ENCODE measurements at places on chromosomes 5 and 9. TPM values are rescaled to one million over a fixed set of nuclear protein-coding genes. Genes with fewer than 3 reads are reported as not detected.

- no peak overlapping the region for H3K27ac ChIP-seq
- no peaks in the 10 kb centered on the region for H3K4me1 ChIP-seq
- peaks cover 8% of the 10 kb centered on the region for H3K36me3 ChIP-seq
- no peak overlapping the region for H3K4me3 ChIP-seq
- no peaks in the 10 kb centered on the region for H3K27me3 ChIP-seq
These were observed 20.4 kb downstream of the UHRF2 start for GRCh38 chr9:6433410-6433809.

GRCh38 chr5:1101961-1102713 lies 9.7 kb downstream of the SLC12A7 start:
- H3K27me3 ChIP-seq: no peaks in the 10 kb centered on the region
- peak; percentile 77 for DNase-seq
- no peaks in the 10 kb centered on the region for H3K36me3 ChIP-seq

The OBP2B gene
- total RNA-seq: not detected

GRCh38 chr9:14293801-14294200 lies 20.1 kb downstream of the NFIB start:
- peaks cover 61% of the 10 kb centered on the region for H3K4me1 ChIP-seq
- no peaks in the 10 kb centered on the region for H3K36me3 ChIP-seq
- peak overlapping the region; percentile 32 for H3K27ac ChIP-seq
- no peaks in the 10 kb centered on the region for H3K27me3 ChIP-seq

GRCh38 chr9:111759762-111760639 lies 34.7 kb downstream of the SHOC1 start:
- no peak overlapping the region for H3K4me3 ChIP-seq
- no peak overlapping the region for H3K27ac ChIP-seq
- no peaks in the 10 kb centered on the region for H3K4me1 ChIP-seq
- no peaks in the 10 kb centered on the region for H3K27me3 ChIP-seq
- H3K36me3 ChIP-seq: no peaks in the 10 kb centered on the region

DNA sequence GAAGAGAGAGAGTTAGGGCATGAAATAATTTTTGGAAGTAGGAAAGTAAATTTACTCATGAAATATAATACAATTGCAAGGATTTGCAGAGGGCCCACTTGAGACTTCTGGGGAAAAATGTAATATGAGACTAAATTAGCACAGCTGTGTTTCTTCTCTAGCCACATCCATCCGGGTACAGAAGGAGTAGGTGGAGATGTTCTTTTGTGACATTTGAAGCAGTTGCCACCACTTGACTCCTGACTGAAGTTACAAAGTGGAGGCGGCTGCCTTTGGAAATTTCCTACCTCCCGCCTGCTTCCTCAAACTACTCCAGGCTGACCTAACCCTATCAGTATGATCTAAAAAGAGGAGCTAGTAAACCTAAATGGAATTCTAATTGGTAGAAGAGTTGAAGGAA lies 58.1 kb upstream of the SHISAL2B start:
- no peaks in the 10 kb centered on the region for H3K4me1 ChIP-seq
- H3K36me3 ChIP-seq: no peaks in the 10 kb centered on the region
- no peaks in the 10 kb centered on the region for H3K27me3 ChIP-seq
- no peak overlapping the region for H3K27ac ChIP-seq

DNA sequence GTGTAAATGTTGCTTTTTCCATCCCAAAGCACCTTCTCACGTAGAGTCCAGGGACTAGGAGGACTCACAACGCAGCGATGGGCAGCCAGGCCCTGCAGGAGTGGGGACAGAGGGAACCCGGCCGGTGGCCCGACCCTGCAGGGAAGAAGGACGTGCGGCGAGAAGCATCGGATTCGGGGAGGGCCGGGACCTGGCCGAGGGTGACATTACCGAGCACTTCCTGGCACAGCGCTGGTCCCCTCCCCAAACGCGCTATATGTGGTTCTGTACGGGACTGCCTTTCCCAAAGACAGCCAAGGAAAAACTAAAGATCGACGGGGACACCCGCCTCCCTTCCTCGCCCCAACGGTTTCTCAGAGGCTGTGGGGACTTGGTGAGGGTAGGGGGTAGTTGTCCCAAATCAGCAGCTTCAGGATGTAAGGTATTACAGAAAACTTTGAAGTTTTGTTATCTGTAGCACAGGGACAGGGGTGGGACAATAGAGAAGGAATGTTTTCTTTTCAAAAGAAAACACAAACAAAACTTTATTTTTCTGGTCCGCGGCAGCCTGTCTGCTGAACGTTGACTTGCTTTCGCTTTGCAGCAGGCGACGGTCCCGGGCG lies 887 bp upstream of the MAP3K1 start:
- peak overlapping the region; percentile 67 for H3K4me3 ChIP-seq
- H3K36me3 ChIP-seq: no peaks in the 10 kb centered on the region
- no peak for DNase-seq

- H3K36me3 ChIP-seq: no peaks in the 10 kb centered on the region
- H3K27me3 ChIP-seq: no peaks in the 10 kb centered on the region
- H3K4me3 ChIP-seq: no peak overlapping the region
- H3K27ac ChIP-seq: no peak overlapping the region
- DNase-seq: no peak
These were observed 205.8 kb downstream of the SEMA5A start for GRCh38 chr5:9340085-9340484.

The ADAMTS6 gene
- total RNA-seq: 3.7 TPM

DNA sequence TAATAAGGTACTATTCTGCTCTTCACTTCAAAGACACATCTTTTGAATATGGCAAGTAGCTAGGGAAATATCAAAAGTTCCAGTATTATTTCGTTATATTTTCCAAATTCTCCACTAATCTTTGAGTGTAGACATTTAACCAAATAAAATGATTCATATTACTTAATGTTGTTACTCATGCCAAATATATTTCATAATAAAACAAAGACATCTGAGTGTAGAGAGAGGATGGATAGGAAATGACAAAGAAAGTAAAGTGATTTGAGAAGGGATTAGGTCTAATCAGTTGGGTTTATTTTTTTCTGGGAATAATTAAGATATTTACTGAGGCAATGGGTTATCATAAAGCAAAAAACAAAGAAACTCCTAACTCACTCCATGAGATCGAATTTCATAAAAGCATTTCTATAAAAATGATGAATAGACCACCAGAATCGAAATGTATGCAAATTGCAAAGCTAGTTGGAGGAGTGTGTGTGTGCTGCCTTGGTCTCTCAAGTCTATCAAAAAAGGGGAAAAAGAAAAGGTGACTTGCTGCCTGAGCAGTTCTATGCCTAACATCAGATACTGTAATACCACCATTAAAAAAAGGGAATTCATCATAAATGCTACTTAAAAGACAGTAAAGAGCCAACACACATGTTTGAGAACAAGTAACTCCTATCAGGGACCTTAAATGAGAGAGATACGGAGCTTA lies 255.5 kb downstream of the PDE4D start:
- H3K27ac ChIP-seq: no peak overlapping the region
- H3K36me3 ChIP-seq: no peaks in the 10 kb centered on the region
- H3K27me3 ChIP-seq: no peaks in the 10 kb centered on the region
- no peak overlapping the region for H3K4me3 ChIP-seq
- peaks cover 16% of the 10 kb centered on the region for H3K4me1 ChIP-seq

GRCh38 chr9:113183956-113184488 lies 33.2 kb downstream of the SLC31A2 start:
- no peak overlapping the region for H3K27ac ChIP-seq
- no peaks in the 10 kb centered on the region for H3K27me3 ChIP-seq
- peaks cover 100% of the 10 kb centered on the region for H3K36me3 ChIP-seq
- no peak overlapping the region for H3K4me3 ChIP-seq
- no peak for DNase-seq

- H3K4me1 ChIP-seq: no peaks in the 10 kb centered on the region
- no peak overlapping the region for H3K4me3 ChIP-seq
- H3K27ac ChIP-seq: no peak overlapping the region
- H3K27me3 ChIP-seq: no peaks in the 10 kb centered on the region
These were observed 651.0 kb upstream of the RORB start for GRCh38 chr9:73845954-73846690.

The DDX46 gene
- 47.9 TPM for total RNA-seq

DNA sequence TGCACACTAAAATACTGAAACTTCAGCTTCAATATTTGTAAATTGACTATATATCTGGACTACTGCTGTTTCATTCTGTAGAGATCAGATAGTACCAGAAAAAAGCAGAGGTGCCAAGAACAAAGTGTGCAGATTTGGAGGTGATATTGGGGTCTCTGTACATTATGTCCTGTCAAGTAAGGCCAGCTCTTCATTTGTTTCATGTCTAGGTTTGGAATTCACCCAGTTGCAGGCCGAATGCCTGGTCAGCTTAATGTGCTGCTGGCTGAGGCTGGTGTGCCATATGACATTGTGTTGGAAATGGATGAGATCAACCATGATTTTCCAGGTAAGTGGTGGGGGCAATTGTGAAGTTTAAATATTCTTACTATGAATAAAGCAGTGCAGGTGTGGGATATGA lies 96.9 kb downstream of the NNT start:
- no peaks in the 10 kb centered on the region for H3K27me3 ChIP-seq
- H3K4me3 ChIP-seq: no peak overlapping the region
- no peak overlapping the region for H3K27ac ChIP-seq
- no peak for DNase-seq

The ELAVL2 gene
- total RNA-seq: not detected

- DNase-seq: no peak
- no peak overlapping the region for H3K27ac ChIP-seq
- H3K27me3 ChIP-seq: no peaks in the 10 kb centered on the region
- peaks cover 6% of the 10 kb centered on the region for H3K4me1 ChIP-seq
These were observed 8.2 kb downstream of the DPH7 start for GRCh38 chr9:137570566-137570965.

DNA sequence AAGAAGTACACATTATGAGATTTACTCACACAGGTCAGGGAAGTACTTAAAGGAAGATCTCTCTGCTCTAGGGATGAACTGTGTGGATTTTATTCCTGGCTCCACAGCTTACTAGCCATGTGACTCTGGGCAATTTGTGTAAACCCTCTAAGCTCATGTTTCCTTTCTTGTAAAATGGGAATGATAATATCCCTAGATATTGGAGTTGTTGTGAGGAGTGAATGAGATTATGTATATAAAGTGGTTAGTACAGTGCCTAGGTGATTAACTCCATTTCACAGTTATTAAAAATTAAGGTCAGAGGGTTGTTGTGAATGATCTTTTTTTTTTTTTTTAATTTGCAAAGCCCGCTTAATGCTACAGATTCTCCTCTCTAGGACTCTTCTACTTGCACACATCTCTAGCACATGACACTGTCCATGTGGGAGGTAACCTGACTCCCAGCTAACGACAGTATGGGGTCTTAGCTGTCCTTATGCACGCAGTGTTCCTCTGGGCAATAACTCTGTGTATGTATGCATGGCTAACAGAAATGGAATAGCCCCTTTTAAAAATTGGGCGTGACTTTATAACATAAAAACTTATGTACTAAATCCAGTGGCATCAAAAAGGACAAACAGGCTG lies 23.9 kb upstream of the MYOT start:
- no peak overlapping the region for H3K27ac ChIP-seq
- H3K4me1 ChIP-seq: no peaks in the 10 kb centered on the region
- no peak for DNase-seq
- no peaks in the 10 kb centered on the region for H3K36me3 ChIP-seq

The LCN9 gene
- not detected for total RNA-seq

The ANGPTL2 gene
- 96.7 TPM for total RNA-seq

DNA sequence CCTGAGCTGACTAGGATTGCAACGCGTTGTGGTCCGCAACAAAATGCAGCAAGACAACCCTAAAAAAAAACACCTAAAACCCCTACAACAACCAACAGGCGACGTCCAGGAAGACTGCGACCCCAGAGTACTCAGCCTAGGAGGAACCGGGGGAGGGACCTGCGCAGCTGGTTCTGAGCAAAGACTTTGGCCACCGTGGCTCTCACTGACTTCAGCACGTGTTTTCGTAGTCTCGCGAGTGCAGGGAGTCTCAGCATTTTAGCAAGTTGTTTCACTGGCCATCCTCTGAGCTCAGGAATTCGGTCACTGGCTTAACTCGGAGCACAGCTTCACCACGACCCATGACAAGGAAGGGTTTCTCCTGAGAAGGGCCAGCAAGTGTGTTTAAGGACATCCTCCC lies 8.6 kb upstream of the ZDHHC11 start:
- H3K4me1 ChIP-seq: no peaks in the 10 kb centered on the region
- no peaks in the 10 kb centered on the region for H3K36me3 ChIP-seq
- H3K27me3 ChIP-seq: no peaks in the 10 kb centered on the region
- no peak for DNase-seq

The TAF11L10 gene
- total RNA-seq: not detected

GRCh38 chr9:127424676-127424999 lies 456 bp downstream of the ZNF79 start:
- H3K4me1 ChIP-seq: no peaks in the 10 kb centered on the region
- no peak for DNase-seq
- peak overlapping the region; percentile 89 for H3K27ac ChIP-seq
- H3K36me3 ChIP-seq: peaks cover 8% of the 10 kb centered on the region
- H3K27me3 ChIP-seq: no peaks in the 10 kb centered on the region

The ABO gene
- 0.36 TPM for total RNA-seq

DNA sequence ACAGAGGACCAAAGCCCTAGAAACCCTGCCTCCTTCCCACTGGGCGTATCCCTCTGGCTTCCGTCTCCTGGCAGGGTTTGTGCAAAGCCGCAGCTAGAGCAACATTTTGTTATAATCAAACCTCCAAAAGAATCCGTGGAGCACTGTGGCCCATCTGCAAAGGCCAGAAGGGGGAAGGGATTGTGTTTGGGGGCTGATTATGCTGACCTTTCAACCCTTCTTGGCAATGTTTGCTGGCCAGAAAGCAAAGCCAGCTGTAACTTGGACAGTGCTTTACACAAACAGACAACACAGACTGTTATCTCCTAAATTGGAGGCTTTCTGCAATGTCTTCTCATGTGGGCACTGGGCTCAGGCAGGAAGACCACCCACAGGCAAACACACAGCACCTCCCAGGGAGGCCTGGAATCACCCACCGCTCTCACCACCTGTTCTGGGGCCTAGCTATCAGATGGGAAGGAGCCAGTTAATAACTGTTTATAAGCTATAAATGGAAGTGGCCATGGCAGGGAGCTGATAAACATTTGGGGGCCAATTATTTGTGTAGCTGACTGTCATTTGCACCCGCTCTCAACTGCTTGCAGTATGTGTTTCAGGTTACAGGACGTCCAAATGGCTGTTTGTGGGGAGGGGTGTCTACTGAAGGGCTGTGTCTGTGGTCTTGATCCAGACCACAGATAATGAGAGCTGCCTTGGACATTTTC lies 121.6 kb upstream of the ERCC6L2 start:
- peak overlapping the region; percentile 28 for H3K27ac ChIP-seq
- no peak overlapping the region for H3K4me3 ChIP-seq
- H3K27me3 ChIP-seq: no peaks in the 10 kb centered on the region
- DNase-seq: peak; percentile 81
- H3K36me3 ChIP-seq: no peaks in the 10 kb centered on the region

The PCDHGA3 gene
- total RNA-seq: 4.4 TPM

The TRPM3 gene
- total RNA-seq: 0.41 TPM

All from sigmoid colon (tissue), 7 donors.